ENCODE measurements at places on chromosomes 3 and 15. TPM values are rescaled to one million over a fixed set of nuclear protein-coding genes. Genes with fewer than 3 reads are reported as not detected.

- H3K27me3 ChIP-seq: no peaks in the 10 kb centered on the region
- no peak overlapping the region for H3K4me3 ChIP-seq
- no peak for DNase-seq
- H3K4me1 ChIP-seq: peaks cover 13% of the 10 kb centered on the region
These were observed 13.2 kb downstream of the NSUN3 start for GRCh38 chr3:94076055-94076454.

GRCh38 chr15:99717161-99718009, 15.9 kb downstream of the LYSMD4 start:
- peaks cover 15% of the 10 kb centered on the region for H3K4me1 ChIP-seq
- DNase-seq: no peak
- H3K27me3 ChIP-seq: no peaks in the 10 kb centered on the region
- H3K4me3 ChIP-seq: no peak overlapping the region
- H3K27ac ChIP-seq: no peak overlapping the region

GRCh38 chr3:138241061-138241460, 54.0 kb downstream of the ARMC8 start:
- no peak overlapping the region for H3K27ac ChIP-seq
- DNase-seq: no peak
- no peaks in the 10 kb centered on the region for H3K27me3 ChIP-seq
- no peaks in the 10 kb centered on the region for H3K4me1 ChIP-seq
- no peak overlapping the region for H3K4me3 ChIP-seq
- peaks cover 77% of the 10 kb centered on the region for H3K36me3 ChIP-seq

P2RY13 gene
- total RNA-seq: 0.88 TPM

SPTBN5 gene
- 4.1 TPM for total RNA-seq

Data from natural killer cell (primary cell).